ENCODE measurements at places on chromosomes 16 and 17.

GRCh38 chr16:27671410-27671809, 121.5 kb downstream of the KATNIP start:
- DNase-seq, result no peak

DNA sequence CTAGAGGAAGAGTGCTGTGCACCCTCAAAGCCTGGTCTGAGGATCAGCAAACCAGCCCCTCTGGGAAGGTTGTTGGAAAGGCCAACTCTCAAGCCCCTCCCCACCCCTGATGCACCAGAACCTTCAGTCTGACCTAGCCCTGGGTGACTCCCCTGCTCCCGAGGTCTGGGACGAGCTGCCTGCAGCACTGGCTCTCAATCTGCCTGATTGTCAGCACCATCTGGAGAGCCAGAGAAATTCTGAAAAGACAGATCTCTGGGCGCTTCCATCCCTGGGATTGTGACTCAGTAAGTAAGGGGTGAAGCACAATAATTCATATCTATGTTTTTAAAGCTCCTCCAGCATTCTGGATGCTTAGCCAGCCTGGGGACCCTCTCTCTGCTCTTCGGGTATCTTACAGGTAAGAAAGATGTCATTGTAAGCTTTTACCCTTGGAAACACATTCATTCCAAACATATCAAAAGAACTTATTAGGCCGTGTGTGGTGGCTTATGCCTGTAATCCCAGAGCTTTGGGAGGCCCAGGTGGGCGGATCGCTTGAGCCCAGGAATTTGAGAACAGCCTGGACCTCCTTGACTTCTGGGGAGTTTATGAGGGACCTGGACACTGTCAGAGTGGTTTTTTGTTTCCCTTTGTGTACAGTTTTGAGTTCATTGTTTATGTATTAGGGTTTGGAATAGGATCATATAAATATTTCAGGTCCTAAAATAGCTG, 147.5 kb downstream of the KCNJ12 start:
- DNase-seq, result no peak

DNA sequence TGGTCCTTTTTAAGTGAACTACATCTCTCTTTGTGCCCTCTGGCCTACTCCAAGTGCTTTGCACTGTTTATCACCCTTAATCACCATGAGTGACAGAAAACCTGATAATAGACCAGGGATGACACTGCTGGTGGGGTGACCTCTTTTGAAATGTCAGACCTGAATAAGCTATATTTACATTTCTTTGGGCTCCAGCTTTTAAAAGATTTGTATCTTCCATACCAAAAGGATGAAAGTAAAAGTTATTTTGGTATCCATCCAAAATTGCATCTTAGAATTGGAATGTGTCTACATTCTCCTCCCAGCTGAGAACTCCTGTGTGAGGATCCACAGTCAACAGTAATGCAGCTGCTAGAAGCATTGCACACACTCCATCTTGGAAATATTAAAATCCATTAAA, 370.0 kb downstream of the CDH11 start:
- no peak for DNase-seq

- DNase-seq, result no peak
Measured at GRCh38 chr16:15942931-15943690, 6.3 kb upstream of the ABCC1 start.

- no peak for DNase-seq
Measured at GRCh38 chr16:73202161-73202729, 154.3 kb upstream of the ZFHX3 start.

DNA sequence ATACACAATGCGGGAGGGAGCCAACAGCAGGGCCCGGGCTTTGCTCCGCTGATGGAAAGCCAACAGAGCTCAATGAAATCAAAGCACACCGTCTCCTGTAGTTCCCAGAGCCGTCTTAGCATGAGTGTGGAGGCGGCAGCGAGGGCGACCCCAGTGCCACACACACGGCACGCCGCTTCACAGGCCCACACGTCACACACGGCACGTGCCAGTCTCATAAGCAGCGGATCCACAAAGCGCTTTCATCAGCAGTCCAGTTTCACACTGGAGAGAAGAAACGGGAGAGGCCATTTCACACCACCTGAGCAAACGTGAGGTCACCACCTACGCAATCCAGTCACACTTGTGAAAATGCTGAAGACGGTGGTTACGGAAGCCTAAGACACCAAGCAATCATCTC, 34.8 kb downstream of the CYB5D2 start:
- DNase-seq, result no peak

GRCh38 chr17:2900842-2901241, 104.6 kb downstream of the RAP1GAP2 start:
- no peak for DNase-seq

- DNase-seq, result no peak
Measured at GRCh38 chr17:27366437-27366836, 72.5 kb downstream of the WSB1 start.

- DNase-seq, result no peak
Measured at GRCh38 chr16:28842696-28843095, 3.5 kb downstream of the TUFM start.

DNA sequence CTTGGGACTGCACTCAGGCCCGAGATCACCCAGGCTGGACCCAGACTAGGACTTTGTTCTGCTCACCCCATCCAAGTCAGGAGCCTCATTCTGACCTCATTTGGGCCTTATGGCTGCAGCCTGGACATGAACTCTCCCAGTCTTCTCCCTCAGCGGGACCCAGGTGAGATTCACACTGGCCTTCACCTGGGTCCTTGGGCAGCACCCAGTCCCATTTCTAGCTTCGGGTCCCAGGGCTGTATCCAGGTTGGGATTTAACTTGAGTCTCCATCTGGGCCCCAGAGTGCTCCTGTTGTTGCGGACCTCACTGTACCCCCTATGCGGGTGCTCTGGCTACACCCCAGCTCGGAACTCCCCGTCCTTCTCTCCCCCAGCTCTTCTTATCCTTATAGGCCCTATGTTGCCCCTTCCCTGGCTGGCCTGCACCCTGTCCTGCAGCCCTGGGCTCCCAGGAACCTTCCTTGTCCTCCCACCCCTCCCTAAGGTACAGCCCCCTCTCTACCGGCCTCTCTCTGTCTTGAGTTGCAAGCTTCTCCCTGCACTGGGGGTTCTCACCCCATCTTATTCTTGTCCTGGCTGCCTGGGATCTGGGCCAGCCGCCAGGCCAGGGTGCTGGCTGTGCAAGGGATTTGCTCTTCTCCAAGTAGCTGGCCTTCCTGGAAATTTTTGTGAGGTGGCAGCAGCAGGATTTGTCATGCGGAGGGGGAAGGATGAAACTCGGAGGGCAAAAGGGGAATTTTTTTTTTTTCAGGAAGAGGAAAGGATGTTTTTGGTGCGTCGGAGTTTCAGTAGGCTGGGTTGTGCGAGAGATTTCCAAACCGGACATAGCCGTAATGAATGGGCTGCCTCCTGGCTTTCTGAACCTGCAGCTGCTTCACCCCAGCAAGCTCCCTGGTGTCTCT, 904 bp downstream of the MAP2K3 start:
- no peak for DNase-seq

DNA sequence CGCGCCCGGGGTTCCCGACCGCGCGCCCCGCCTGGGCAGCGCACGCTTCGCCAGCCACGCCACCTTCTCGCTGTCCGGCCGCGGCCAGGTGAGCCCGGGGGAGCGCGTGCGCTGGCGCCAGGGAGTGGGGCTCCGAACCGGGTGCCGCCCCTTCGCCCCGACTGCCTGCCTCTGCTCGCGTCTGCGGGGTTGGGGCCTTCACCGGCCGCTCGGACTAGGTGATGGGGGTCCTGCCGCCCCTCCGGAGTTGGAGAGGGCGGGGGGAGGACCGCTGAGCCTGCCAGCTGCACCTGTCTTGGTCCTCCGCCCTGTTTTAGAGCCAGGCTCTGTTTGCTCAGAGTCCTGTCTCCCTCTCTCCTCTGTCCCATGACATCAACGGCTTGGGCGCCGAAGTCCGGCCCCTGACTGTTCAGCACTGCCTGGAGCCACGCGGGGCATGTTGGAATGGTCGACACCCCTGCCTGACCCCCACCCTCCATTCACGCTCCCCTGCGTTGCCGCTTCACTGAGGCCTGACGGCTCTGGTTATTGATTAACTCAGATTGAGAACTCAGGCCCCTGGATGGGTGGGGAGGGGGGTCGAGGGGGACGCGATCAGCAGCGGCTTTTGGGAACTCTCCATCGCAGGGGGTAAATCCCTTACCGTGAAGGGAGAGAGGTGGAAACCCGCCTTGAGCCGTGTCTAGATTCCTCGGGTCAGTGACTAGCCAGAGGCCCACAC, 748 bp downstream of the SMTNL2 start:
- no peak for DNase-seq

DNA sequence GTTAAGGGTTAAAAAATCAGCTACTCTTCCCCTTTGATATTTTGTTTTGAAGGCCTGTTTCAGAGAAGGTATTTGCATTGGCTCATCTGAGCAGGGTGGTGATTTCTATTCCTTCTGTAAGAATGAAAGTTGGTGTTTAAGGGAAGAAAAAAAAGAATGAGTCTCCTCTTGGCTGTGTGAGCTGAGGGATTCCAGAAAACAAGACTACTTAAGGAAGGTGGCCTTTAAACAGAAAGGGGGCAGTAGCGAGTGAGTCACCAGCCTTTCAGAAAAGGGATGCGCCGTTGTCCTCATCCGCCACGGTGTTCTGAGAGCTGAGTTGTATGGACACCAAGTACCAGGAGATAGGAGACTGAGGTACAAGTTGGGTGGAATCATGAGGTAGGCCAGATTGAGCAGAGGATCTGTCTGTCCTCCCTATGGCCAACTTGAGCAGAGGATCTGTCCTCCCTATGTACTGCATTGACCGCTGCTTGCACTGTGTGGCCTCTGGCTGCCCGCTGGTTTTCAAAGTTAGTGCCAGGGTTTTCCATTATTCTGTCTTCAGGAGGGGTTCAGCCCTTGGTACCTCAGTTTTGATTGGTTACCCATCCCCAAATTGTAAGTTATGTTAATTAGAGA, 8.2 kb downstream of the PRKCA start:
- DNase-seq, result no peak

- DNase-seq, result no peak
Measured at GRCh38 chr17:68829211-68829610, 126.0 kb downstream of the ABCA8 start.

GRCh38 chr17:70099884-70100283, 24.9 kb downstream of the KCNJ16 start:
- no peak for DNase-seq

DNA sequence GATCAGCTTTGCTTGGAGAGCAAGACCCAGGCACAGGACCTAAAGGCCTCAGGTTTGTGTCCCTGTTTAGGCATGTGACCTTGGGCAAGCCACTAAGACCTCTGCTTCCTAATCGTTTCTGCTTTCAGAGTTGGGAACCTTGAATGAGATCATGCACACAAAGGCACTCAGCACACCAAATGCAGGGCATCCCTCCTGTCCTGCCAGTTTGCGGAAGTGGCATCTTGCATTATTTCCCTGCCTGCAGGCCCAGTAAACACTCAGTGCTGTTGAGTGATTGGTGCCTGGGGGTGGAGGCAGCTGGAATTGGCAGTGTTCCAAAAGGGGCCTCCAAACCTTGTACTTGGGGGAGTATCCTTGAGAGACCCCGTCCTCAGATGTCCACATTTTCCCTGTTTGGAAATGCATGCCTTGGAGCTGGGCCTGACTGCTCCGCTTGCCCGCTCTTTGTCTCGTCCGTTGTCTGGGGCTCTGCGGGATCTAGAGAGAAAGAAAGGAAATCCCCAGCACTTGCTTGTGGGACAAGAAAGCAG, 28.7 kb downstream of the MRM1 start:
- DNase-seq, result no peak

DNA sequence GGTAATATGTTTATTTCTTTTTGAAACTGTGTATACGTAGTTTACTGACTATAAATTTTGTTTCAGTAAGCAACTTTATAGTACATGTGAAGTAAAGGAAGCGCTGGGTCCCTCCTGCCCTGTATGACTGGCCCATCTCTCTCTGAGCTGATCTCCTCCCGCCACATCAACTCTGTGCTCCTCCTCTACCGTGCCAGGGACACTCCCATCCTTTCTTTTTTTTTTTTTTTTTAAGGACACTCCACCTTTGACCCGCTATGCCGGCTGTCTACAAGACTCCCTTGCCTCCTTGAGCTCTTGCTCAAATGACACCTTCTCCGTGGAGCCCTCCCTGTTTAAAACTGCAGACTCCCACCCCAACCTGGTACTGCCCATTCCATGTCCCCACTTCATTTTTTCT, 35.5 kb downstream of the ERN1 start:
- DNase-seq, result no peak

Data from CD4-positive, alpha-beta T cell treated with Interleukin-21 for 1 hour (primary cell).